Activated T-helper 1 cell treated with Interleukin-2 at 50 U/mL for 16 hours (primary cell): ENCODE measurements at places on chromosomes 7 and 10.

- DNase-seq = no peak
Observed at GRCh38 chr7:32569388-32570289, 74.3 kb downstream of the AVL9 start.

DNA sequence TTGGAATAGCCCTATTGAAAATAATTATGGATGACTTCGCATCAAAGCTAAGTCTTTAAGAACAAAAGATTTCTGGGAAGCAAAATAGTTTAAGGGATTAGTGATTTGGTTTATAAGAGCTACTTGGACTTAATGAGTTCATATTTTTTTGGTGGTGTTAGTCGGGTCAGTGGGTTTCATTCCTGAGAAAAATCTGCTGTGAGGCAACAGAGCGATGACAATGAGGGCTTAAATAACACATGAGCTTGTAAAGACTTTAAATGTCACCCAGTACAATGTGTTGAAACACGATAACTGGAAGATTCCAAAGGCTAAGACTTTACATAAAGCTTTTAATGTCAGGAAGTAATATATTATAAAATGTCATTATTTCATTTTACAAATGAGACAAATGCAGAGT is 178.8 kb downstream of the ARL4A start:
- DNase-seq = no peak

DNA sequence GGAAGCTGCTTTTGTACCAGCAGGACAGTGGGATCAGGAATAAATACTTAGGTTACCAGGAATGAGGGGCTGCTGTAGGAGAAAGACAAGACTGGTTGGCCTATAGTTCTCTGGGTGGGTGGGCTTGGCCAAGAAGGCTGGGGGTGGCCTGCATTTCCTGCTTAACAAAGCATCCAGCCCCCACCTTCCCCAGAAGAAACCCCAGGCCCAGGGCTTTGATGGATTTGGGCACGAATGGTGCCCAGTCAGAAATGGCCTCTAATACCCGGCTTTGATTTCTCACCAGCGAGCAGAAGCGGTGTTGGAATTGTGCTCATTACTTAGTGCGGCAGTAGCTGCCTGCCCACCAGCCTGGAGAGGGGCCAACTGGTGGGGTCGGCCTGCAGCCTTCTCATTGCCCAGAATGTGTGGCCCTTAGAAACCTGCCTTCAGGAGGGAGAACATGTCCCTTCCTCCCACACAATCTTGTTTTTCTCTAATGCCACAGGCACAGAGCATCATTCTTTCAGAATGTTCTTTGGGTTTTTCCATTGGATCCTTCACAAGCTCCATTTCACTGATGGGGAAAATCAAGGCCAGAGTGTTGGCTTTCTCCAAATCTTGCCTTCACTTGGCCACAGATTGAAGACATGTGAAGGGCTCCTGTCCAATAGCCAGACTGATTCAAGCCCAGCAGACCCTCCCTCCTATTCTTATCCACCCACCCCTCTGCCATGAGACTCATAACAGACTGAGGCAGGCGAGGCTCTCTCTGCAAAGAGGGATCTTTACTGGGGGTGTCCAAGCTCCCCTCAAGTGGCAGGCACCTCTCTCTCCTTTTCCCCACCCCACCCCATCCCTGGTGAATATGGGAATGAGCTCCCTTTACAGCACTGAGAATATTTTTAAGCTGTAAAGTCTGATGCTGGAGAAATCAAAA is 2.5 kb downstream of the UNC5B start:
- DNase-seq = no peak

DNA sequence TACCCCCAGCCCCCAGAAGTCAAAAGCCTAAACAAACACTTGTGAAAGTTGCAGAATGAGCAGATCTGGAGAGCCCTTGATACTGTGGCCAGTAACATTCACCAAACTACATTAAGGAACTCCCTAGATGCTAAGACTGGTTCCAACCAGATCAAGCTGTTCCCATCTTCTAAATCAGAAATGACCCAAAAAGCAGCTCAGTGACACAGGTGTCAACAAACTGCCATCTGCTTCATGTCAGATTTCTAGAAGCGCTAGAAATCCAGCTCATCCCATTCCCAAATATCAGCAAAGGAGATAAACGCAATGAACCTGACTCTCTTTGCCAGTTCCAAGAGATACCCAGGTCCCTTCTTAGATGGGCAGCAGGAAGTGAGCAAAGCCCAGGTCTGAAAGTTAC is 90.6 kb downstream of the GFRA1 start:
- no peak for DNase-seq

DNA sequence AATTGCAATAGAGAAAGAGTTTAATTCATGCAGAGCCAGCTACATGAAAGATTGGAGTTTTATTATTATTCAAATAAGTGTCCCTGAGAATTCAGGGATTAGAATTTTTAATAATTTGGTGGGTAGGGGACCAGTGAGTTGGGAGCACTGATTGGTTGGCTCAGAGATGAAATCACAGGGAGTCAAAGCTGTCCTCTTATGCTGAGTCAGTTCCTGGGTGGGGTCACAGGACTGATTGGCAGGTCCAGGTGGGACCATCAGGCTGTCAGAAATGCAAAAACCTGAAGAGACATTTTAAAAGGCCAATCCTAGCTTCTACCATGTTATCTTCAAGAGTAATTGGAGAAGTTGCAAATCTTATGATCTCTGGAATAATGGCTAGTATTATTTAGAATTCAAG is 56.0 kb upstream of the KAT6B start:
- DNase-seq = no peak

DNA sequence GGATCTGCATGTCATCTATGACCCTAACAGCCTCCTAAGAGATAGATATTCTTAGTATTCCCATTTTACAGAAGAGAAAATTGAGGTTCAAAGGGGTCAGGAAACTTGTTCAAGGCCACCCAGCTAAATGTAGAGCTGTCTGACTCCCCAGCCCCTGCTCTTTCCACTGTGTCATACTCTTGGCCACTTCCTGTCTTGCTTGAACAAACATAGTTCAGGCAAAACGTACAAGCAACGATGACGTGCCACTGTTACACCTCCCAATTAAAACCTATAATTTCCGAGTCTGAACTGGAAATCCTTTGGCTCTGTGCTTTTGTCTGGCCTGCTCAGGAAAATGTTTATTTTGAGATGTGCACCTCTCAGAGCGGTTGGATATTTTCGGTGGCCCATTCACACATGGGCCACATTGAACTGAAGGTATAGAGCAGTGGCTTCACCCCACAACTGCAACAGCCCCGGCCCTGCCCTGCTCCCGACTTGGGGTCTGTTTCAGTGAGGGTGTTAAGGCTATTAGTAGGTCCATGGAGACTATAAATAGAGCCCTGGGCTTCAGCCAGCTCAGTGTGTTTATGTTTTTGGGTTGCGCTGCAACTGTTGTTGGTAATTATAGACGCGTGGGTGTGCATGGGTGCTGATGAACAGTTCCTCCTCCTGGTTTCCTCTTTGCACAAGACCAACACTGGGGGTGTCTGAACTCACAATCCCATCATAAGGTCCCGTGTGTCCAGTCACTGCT is 172.3 kb upstream of the ADO start:
- DNase-seq = peak; percentile 13

DNA sequence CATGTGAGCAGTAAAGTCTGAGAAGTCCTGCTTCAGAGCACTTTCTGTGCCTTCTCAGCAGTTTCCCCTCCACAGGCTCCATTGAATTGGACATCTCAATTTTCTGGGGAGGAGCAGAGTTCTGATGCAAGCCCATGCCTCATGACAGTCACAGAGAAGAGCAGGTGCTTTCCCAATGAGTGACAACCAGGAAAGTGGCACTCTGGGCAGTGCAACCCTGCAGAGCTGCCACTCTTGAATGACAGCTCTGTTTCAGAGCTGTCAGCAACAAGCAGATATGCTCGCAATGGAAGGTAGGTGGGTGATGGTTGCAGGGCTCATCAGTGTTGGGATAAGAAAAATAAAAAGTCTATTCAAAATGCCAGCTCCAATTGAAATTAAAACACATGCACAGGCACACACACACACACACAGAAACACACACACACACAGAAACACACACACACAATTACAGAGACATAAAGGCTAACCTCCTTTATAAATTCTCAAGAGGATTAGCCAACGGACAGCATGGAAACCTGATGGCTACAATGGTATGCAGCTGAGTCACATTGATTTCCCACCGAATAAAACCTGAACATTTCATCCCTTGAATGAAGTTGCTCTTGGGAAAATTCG is 50.5 kb downstream of the C10orf67 start:
- no peak for DNase-seq

DNA sequence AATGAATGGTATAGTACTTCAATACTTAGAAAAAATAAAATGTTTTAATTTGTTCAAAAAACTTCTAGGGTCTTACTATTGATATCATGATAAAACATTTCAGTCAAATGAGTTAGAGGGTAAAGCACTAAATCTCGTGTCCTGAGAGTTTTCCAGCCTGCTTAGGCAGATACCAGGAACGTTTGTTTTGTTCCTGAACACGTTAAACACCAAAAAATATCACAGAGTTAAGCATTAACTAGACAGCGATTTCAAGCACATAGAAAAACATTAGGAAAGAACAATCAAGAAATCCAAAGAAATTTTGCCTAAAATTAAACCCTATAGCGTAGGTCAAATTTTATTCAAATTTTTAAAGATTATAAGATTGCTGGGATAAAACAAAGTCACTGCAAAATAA is 204.6 kb upstream of the AGR3 start:
- DNase-seq = no peak

GRCh38 chr7:74083117-74083876 is at the start of gene LIMK1:
LIMK1 (plus strand) TSS chr7:74083804; CDS start chr7:74083991, 187 bp downstream.
- peak; percentile 78 for DNase-seq

GRCh38 chr10:22250897-22251660 is 33.3 kb upstream of the EBLN1 start:
- DNase-seq = no peak

DNA sequence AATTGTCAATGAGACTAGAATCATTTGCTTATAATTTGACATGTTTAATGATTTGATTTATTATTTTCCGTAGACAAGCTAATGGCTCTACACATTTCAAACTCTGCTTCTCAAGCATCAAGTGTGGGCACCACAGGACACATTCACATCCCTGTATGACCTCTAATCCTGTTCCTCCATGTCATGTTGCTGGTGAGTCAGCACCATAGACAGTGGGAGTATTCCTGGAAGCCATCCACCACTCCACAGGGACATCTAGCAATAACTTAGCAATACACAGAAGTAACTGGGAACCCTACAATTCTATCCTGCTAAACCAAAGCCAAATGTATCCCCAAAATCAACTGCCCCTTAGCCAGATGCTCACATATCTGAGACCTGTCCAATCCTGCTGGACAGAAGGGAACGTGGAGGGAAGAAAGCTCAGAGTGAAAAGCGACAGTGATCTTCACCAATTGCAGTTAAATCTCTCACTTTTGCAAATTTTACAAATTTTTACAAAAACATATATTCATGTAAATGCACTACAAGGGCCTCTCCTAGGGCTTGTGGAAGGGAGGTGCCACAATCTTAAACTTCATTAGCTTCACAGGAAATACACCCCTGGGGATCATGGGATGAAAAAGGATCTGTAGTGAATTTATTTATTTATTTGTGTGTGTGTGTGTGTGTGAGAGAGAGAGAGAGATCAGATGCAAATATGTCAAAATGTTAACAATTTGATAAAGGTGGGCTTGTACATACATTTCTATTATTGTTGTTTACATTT is 126.5 kb downstream of the GFRA1 start:
- DNase-seq = no peak

DNA sequence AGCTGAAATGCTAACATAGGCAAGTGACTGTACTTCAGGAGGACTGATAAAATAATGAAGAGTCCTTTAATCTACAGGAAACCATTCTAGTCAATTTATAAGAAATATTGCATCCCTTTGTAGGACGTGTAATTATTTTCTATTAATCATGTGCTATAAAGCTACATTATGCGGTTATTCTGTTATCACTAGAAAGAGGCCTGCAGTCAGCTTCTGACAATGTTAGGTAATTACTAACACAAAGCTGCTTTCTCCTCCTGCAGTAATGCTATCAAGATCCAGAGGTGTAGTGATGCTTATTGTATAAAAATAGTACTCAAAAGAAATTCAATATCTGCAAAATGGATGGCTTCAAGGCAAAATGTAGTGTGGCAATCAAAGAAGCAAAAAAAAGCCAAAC is 191.1 kb downstream of the SKAP2 start:
- no peak for DNase-seq

- DNase-seq = no peak
Observed at GRCh38 chr10:17910125-17910789, 41.5 kb upstream of the SLC39A12 start.
